H9 (cell line): ENCODE measurements at places on chromosomes 1 and 21.

DNA sequence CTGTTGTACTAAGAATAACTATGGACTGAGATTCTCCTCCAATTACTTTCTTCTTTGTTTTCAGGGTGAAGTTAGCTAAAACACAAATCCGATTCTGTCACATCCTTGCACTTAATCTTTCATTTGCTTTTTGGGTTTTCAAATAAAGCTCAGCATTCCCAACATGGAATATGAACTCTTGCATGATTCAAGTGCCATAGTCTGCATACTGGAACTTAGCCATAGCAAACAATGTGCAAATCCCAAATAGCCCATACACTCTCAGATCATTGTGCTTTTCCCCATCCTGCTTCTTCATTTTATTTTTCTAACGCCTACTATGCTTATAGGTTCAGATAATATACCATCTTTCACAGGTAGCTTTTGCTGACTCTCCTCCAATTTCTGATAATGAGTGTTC is 455.8 kb upstream of the PRMT6 start:
- no peak overlapping the region for H3K27ac ChIP-seq
- H3K36me3 ChIP-seq = no peaks in the 10 kb centered on the region
- no peak overlapping the region for H3K4me3 ChIP-seq
- no peak for DNase-seq
- H3K27me3 ChIP-seq = no peaks in the 10 kb centered on the region

DNA sequence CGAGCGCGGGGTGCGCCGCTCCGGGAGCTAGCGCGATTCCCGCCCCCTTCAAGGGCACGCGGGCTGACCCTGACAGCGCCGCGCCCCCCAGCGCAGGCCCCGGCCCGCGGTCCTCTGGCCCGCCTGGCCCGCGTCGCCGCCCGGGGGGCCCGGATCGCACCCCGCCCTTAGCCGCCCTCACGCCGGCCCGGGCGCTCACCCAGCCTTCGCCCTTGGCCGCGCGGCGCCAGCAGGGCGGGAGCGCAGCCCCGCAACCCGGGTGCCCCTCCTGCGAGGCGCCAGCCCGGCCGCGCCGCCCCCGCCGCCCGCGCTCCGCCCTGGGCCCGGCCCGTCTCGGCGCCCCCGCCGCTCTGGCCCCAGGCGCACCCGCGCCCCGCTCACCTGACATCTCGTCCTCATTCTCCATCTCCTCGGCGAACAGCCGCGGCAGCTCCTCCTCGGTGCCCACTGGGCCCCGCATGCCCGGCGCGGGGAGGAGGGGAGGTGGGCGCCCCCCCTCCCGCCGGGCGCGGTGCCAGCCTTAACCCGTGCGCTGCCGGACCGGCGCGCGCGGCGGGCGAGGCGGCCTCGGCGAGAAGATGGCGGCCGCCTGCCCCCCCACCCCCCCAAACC is 451 bp downstream of the CHD5 start:
- peaks cover 14% of the 10 kb centered on the region; the same call in 1 of the 2 replicates for H3K27me3 ChIP-seq
- H3K4me3 ChIP-seq = peak overlapping the region; percentile 40; the same call in 1 of the 2 replicates
- H3K4me1 ChIP-seq = no peaks in the 10 kb centered on the region
- DNase-seq = no peak
- H3K36me3 ChIP-seq = peaks cover 5% of the 10 kb centered on the region

DNA sequence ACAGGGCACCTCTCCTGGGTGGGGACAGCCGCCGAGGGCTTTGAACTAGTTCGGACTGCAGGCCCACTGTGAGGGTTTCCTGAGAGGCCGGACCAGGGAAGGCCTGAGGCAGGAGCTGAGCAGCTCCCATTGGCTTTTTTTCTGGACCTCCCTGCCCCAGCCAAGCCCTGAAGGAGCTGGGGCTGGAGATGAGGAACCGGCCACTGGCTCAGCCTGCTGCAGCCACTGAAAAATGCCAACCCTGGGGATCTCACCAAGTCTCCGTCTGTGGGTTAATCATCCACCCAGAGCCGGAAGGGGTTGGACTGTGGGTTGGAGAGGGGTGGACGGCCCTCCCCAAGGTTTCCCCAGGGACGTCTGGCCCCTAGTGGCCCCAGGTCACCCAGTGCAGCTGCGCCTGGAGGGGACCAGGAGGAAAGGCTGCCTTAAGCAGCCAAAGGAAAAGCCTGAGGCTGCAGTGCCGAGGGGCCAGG is 2.5 kb downstream of the VWA1 start:
- no peaks in the 10 kb centered on the region; the same call in 1 of the 2 replicates for H3K36me3 ChIP-seq
- DNase-seq = no peak
- H3K27me3 ChIP-seq = no peaks in the 10 kb centered on the region
- no peak overlapping the region for H3K4me3 ChIP-seq
- no peak overlapping the region for H3K27ac ChIP-seq

DNA sequence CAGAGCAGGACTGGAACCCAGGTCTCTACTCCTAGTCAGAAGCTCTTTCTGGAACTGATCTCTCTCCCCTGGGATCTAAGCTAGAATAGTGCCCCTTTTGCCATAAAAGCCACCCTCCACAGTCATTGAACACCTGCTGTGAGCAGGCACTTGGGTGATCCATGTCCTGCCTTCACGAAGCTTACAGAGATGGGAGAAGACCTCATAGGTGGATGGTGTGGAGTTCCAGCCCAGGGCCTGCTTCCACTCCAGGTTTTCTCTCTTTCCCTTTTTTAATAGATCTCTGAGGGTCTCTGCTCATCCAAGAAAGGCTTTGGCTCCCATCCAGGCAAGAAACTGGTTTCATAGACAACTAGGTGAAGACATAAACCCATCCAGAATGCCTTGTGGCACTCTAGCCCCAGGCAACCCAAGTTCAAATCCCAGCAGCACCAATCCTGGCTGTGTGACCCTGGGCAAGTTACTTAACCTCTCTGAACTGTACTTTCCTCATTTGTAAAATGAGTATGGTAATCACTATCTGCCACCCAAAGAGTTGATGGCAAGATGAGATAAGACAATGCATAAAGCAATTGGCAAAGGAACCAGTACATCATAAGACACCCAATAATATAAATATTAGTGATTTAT is 46.4 kb upstream of the TMEM51 start:
- H3K27ac ChIP-seq = no peak overlapping the region
- H3K27me3 ChIP-seq = no peaks in the 10 kb centered on the region
- DNase-seq = no peak
- no peaks in the 10 kb centered on the region for H3K36me3 ChIP-seq

DNA sequence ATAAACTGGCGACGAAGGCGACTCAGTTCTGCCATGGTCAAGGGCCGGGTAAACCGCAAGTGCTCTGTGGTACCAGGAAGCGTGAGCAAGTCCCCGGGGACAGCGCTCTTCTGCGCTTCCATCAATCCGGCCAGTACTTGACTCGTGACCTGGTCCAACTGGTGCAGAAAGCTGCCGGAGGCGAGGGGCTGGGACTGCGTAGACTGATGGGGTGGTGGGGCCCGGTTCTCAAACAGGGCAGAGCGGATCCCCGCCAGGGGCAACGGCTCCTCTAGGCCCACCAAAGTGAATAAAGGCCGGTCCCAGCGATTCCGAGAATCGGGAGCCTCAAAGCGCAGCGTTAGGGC is 852 bp downstream of the KTI12 start:
- peaks cover 2% of the 10 kb centered on the region; the same call in 1 of the 2 replicates for H3K4me1 ChIP-seq
- peaks cover 44% of the 10 kb centered on the region for H3K36me3 ChIP-seq
- DNase-seq = peak; percentile 52
- H3K27ac ChIP-seq = no peak overlapping the region
- H3K4me3 ChIP-seq = peak overlapping the region; percentile 91

DNA sequence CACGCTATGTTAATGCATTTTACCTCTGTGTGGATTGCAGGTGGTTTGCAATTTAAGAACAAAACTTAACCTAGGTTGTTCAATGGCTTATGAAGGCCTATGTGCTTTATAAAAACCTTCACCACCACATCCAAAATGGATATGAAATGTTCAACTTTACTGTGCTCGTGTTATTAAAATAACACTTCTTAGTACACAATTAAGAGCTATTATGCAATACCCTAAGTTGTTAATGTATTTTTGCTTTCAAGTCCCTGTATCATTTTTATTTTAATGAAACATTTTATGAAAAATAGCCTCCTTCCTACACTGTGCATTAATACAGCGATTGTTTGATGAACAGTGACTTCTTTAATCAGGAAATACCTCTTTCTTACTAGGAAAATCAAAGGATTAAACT is 12.0 kb downstream of the NCAM2 start:
- DNase-seq = no peak
- peaks cover 4% of the 10 kb centered on the region; the same call in 1 of the 2 replicates for H3K4me1 ChIP-seq
- no peak overlapping the region for H3K27ac ChIP-seq
- no peaks in the 10 kb centered on the region for H3K27me3 ChIP-seq
- H3K4me3 ChIP-seq = no peak overlapping the region; the same call in 2 of the 3 replicates

- peak; percentile 56 for DNase-seq
- no peaks in the 10 kb centered on the region for H3K36me3 ChIP-seq
- H3K4me3 ChIP-seq = peak overlapping the region; percentile 98
- H3K4me1 ChIP-seq = peaks cover 2% of the 10 kb centered on the region; the same call in 1 of the 2 replicates
Observed at GRCh38 chr1:28915031-28915895, 894 bp downstream of the EPB41 start.

DNA sequence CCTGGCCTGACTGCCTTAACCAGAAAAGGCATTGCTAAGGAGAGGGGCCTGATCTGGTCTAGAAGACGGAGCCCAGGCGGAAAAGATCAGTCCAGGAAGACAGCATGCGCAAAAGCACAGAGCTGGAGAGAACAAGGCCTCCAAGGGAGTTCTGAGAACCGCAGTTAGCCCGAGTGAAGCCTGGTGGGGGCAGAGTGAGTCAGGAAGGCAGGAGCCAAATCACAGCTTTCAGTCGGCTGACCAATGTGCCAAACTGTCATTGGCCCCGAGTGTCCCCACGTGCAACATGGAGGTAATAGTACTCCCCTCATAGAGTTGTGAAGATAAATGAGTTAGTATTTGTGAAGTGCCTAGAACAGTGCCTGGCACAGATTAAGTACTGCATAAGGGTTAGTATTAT is 1.2 kb upstream of the TSPAN2 start:
- no peaks in the 10 kb centered on the region for H3K27me3 ChIP-seq
- no peak overlapping the region for H3K27ac ChIP-seq
- peak overlapping the region; percentile 97; the same call in 2 of the 3 replicates for H3K4me3 ChIP-seq
- DNase-seq = peak; percentile 64
- no peaks in the 10 kb centered on the region for H3K36me3 ChIP-seq
- H3K4me1 ChIP-seq = 0 out of 2 replicates have a peak, but pooled peaks cover 1% of the 10 kb centered on the region

DNA sequence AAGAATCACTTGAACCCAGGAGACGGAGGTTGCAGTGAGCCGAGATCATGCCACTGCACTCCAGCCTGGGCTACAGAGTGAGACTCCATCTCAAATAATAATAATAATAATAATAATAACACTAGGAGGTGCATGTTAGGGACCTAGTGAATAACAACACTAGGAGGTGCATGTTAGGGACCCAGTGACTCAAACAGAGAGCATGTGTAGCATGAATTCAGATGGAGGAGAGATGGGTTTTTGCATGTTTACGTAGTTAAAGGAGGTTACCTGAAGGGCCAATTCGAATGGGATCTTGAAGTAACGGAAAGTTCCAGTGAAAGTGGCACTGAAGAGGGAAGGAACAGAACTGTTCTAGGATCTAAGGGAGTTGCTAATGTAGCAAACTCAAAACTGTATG is 7.1 kb upstream of the KCNK1 start:
- H3K27me3 ChIP-seq = peaks cover 2% of the 10 kb centered on the region; the same call in 1 of the 2 replicates
- no peaks in the 10 kb centered on the region for H3K36me3 ChIP-seq
- H3K4me1 ChIP-seq = no peaks in the 10 kb centered on the region
- H3K4me3 ChIP-seq = no peak overlapping the region

DNA sequence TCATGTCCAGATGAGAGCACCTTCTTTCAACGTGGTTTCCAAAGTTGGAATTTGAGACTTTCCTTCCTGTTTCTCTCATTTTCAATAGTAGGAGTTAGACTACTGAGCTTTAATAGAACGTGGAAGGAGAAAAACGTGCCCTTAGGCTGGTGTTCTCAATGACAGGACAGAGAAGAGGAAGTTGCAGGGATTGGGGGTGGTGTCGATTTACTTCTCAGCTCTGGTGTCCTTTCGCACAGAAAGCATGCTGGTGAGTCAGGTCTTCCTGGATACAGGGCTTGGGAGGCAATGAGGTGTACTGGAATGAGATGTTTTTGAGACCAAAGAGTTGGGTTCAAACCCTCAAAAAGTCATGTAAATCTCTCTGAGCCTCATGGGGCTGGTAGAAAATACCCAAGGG is 67.1 kb downstream of the HIVEP3 start:
- H3K4me1 ChIP-seq = peaks cover 4% of the 10 kb centered on the region; the same call in 1 of the 2 replicates
- no peak overlapping the region for H3K4me3 ChIP-seq
- H3K27ac ChIP-seq = no peak overlapping the region
- no peaks in the 10 kb centered on the region for H3K36me3 ChIP-seq

DNA sequence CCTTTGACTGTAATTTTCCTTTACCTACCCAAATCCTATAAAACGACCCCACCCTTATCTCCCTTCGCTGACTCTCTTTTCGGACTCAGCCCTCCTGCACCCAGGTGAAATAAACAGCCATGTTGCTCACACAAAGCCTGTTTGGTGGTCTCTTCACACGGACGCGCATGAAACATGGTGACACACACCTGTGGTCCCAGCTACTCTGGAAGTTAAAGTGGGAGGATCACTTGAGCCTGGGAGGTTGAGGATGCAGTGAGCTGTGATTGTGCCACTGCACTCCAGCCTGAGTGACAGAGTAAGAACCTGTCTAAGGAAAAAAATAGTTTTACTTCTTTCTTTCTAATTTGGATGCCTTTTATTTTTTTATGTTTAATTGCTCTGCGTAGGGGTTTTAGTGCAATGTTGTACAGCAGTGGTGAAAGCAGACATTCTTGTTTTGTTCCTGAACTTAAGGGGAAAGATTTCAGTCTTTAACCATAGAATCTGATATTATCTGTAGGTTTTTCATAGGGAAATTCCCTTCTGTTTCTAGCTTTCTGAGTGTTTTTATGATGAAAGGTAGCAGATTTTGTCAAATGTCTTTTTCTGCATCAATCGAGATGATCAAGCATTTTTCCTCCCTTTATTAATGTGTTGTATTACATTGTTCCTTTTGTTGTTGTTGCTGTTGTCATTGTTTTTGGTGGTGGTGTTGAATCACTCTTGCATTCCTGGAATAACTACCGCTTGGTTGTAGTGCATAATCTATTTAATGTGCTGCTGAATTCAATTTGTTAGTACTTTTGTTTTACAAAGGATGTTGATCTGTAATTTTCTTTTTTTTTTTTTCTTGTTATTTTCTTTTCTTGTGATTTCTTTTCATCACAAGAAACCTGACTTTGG is 497.4 kb downstream of the DISC1 start:
- H3K4me1 ChIP-seq = peaks cover 8% of the 10 kb centered on the region; the same call in 1 of the 2 replicates
- DNase-seq = peak; percentile 57
- H3K27ac ChIP-seq = peak overlapping the region; percentile 44
- H3K4me3 ChIP-seq = peak overlapping the region; percentile 65
- H3K27me3 ChIP-seq = no peaks in the 10 kb centered on the region

GRCh38 chr21:38438462-38438893 is 59.8 kb downstream of the ERG start:
- H3K27ac ChIP-seq = no peak overlapping the region
- no peaks in the 10 kb centered on the region for H3K36me3 ChIP-seq
- no peaks in the 10 kb centered on the region for H3K27me3 ChIP-seq

- DNase-seq = no peak
- no peaks in the 10 kb centered on the region for H3K36me3 ChIP-seq
- peaks cover 7% of the 10 kb centered on the region; the same call in 1 of the 2 replicates for H3K4me1 ChIP-seq
- no peaks in the 10 kb centered on the region for H3K27me3 ChIP-seq
Observed at GRCh38 chr1:24339996-24340395, 20.8 kb downstream of the GRHL3 start.
